DMS79 (cell line): ENCODE measurements at places on chromosomes 1 and 21.
A peak's percentile ranks its signal among the peaks of the same experiment; 100 is the strongest.

DNA sequence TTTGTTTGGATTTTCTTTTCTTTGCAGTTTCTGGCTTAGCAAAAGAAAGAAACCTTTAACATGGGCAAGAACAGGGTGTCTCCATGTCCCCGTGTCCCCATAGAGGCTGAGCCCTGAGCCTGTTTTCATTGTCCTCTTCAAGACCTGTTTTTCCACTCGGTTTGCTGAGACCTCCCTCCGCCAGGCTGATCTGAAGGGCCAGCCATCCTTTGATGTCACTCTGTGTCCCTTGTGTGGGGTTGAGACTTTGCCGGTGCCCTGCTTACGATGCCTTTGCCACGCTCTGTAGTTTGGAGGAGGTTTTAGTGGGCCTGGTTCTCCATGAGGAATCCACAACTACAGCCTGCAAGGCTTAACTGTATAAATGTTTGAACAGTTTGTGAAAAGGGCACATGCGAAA, 23.8 kb downstream of the IFNGR2 start:
- no peak for DNase-seq

- no peak for DNase-seq
These were observed 39.2 kb upstream of the LRRC8D start for GRCh38 chr1:89781494-89782126.

DNA sequence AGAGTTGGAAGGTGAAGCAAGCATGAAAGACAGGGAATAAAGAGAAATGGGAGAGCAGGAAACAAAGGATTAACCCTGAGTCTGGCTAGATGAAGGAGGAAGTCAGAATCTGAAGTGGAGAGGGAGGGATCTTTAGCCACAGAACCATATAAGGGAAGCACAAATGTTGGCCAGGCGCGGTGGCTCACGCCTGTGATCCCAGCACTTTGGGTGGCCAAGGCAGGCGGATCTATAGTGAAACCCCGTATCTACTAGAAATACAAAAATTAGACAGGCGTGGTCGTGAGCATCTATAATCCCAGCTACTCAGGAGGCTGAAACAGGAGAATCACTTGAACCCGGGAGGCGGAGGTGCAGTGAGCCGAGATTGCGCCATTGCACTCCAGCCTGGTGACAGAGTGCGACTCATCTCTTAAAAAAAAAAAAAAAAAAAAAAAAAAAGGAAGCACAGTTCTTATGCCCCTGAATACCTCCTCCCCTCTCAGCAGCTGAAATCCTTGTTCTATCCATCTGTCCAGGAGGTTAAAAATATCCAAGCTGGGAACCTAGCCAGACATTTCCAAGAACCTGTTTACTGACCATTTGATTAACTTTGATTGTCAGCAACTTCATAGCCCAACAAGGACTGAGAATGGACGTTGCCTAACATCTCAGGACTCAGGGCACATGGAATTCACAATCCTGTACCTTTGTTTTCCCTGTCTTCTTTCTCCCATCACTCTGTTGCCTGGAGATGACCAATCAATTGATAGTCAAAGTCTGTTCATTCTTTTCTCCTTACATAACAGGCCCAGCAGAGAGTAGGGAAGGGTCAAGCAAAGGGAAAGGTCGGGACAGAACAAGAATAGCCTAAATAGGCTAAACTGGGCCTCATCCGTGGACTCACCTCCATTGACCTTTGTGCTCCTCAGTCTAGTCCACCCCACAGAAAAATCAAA, 10.6 kb downstream of the TXNIP start:
- DNase-seq = peak; percentile 47

DNA sequence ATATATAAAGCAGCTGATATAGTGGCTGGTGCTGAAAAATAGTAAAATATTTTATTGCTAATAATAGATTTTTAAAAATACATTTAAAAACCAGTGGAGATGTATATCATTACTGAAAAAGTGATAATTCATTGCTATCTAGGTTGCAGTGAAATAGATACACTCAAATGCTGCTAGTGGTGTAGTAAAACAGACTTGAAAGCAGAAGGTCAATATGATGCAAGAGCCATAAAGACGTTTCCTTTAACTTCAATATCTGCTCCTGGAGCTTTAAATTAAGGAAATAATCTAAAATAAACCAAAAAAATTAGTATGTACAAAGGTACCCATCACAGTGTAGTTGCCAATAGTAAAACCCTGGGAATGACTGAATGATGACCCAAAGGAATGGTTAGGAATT, 26.2 kb downstream of the RHEX start:
- DNase-seq = no peak

DNA sequence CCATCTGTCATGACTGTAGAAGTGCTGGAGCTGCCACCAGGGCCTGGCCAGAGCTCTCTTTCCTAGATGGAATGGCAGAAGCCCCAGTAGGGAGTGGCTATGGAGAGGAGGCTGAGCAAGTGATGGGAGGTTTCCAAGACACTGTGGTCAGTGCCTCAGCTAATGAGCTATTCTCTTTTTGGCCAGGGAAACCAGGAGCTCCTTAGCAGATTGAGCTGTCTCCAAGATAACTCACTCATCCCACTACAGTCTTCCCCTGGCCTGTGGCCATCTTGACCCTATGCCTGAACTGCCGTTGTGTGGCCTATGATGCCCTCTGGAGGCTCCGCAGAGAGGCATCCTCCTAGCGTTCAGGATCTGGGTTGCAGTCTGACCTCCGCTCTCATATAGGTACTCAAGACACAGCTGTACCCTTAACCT, 60.5 kb downstream of the ERI3 start:
- DNase-seq = no peak
